NCI-H82 (cell line): ENCODE measurements at places on chromosomes 1 and 21.

DNA sequence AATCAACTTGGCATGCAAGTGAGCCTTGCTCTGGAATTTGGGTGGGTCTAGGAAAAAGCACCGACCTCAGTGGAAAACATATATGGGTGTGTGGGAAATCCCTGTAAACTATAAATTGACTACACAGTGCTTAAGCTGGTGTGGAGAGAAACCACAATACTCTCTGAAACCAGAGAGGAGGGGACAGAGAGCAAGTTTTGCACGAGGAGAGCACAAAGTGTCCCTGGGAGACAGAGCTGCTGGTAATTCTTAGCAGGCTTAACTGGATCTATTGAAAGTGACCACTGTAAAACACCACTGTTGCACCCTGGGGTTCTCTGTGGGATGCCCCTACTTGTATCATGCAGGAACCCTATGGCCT, 12.8 kb downstream of the KCNJ15 start:
- no peak for DNase-seq

GRCh38 chr21:41460578-41461527, 34.8 kb downstream of the MX1 start:
- peak; percentile 69 for DNase-seq

DNA sequence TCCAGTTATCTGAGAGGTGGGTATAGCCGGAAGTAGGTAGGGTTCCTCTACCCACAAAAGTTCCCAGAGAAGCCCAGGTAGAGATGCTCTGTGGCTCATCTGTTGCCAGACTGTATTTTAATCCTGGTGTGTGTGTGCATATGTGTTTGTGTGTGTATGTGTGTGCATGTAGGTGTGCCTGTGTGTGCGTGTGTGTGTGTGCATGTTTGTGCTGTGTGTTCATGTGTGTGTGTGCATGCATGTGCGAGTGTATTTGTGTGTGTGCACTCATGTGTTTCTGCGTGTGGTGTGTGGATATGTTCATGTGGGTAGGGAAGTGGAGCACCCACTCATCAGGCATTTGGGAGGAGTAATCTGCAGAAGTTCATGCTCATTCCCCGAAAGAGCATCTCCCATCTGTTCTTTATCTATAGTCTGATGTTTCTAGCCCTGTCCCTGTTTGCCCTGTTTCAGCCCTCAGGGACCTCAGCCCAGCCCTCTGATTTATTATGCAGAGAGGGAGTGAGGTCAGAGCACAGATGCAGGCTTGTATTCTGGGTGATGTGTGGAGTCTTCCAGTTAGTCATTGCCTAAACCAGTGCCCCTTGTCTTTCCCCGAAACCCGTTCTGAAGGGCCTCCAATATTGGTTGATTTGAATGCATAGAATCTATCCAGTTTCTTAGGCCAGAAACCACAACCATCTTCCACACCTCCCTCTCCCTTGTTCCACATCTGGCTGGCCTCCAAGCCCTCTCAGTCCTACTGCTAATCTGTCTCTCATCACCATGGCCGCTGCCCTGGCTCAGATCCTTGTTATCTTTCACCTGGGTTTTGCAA, 69.1 kb downstream of the DISC1 start:
- DNase-seq = peak; percentile 66

GRCh38 chr1:46653405-46653958, 14.7 kb downstream of the ATPAF1 start:
- DNase-seq = no peak

DNA sequence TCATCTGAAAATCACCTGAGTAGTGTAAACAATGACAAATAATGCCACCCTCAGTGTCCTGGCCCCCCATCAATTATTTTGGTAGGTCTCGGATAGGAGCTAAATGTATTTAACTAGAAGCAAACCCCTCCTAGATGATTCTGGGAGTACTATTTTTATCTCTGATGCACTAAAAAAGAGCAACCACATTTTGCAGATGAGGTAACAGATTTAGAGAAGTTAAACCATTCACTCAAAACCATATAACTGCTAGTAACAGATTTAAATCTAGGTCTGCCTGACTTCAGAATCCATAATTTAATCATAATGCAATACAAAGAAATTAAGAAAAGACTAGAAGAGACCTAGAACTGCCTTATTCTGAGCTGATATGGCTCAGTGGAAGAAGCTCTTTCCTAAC, 17.3 kb upstream of the PTCH2 start:
- DNase-seq = no peak

GRCh38 chr1:24308365-24309015, 10.7 kb upstream of the GRHL3 start:
- no peak for DNase-seq

GRCh38 chr1:162899422-162900146, 38.6 kb upstream of the CCDC190 start:
- no peak for DNase-seq
